ENCODE measurements at places on chromosomes 2 and 18. TPM values are rescaled to one million over a fixed set of nuclear protein-coding genes. Genes with fewer than 3 reads are reported as not detected.

The GDF7 gene
- 9.3 TPM for total RNA-seq

The CCDC68 gene
- 8.1 TPM for total RNA-seq

DNA sequence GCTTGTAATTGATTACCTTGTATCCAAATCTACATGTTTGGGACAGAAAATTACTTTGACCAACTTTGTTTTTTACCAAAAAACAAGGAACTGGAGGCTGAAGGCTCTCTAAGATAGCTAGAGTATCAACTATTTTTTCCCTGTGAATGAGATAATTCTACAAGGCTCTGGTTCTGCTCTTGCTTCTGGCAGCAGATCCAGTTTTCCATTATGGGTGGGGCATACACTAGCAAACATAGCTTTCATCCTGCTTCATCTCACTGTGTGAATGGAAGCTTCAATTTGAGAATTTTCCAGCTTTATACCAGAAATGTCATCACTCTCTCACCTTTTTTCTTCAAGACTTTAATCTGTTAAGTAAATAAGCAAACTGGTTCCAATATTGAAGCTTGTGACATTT is 249.7 kb downstream of the RPRM start:
- DNase-seq = no peak

DNA sequence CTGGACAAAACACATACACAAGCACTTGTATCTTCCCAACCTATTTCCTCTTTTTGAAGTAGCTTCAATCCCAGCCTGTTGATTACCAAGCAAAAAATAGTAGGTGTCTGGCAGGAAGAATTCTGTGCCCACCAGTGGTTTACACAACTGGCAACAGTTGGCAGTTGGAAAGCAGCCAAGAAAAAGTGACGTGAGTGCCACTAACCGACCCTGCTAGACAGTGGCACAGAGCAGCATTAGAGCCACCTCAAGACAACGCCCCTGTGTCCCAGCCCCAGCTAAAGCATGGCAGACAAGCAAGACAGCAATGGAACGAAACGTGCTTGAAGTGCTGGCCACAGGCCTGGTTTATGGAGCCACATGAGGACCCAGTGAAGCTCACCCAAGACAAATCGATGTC is 379.6 kb downstream of the FBXO15 start:
- DNase-seq = no peak

The CAPN14 gene
- 4.7 TPM for total RNA-seq

DNA sequence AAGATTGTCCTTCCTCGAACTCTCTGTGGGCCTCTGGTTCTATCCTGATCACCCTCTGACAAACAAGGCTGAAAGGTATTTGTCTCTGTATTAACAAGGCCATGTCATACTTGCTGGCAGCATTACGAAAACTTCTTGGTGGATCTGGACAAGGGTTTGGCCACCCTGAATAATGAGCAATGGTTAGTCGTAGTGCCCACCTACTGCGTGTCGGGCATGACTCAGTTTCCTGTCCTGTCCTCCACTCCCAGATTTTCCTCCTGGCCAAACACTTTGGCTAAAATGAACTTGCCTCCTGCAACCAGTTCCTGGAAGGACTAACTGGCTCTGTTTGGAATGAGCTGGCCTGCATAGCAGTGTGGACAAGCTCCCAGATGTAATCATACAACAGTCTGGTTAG is 198.5 kb upstream of the SMIM21 start:
- no peak for DNase-seq

DNA sequence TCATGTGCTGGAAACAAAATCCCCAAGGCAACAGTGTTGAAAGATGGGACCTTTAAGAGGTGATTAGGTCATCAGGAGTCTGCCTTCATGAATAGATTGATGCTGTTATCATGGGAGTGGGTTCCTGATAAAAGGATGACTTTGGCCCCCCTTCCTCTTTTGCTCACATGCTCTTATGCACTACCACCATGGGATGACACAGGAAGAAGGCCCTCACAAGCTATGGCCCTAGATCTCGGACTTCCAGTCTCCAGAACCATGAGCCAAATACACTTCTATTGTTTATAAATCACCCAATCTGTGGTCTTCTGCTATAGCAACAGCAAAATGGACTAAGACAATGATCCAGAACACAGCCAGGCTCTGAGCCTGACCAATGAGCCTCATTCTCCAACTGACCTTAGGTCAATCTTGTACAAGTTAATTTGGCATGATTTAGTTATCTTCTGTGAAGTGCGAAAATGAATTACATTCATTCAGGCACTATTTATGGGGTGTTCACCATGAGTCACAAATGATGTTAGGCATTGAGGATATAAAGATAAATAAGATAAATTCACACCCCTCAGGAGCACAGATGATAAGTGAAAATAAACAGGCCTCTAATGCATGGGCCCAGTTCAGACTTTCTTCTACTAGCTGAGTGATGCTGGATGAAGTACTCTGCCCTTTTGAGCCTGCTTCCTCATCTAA is 37.7 kb upstream of the NT5C1B start:
- no peak for DNase-seq

The TMEM87B gene
- total RNA-seq = 18.9 TPM

DNA sequence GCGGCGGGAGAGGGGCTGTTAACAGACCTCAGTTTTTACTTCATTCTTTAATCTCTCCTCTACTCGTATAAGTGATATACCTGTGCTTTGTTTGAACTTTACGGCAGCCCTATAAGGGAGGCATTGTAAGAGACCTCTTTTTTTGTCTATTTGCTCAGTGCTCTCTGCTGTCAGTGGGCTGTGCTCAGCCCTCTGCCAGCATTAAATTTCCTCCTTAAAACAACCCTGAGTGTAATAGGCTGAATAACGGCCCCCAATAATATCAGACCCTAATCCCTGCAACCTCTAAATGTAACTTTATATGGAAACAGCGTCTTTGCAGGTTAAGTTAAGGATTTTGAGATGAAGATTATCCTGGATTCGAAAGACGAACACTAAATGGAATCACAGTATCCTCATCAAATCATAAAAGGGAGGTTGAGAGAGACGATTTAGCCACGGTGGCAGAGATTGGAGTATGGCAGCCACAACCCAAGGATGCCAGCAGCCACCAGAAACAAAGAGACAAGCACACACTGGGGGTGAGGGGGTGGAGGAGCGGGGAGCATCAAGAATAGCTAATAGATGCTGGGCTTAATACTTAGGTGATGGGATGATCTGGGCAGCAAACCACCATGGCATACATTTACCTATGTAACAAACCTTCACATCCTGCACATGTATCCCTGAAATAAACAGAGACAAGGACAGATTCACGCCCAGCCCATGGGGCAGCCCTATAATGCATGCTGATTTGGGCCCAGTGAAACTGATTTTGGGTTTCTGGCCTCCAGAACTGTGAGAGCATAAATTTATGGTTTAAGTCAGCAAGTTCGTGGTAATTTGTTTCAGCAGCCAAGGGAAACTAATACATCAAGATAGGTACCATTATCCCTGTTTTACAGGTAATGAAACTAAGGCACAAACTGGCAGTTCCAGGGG is 894 bp upstream of the FARSB start:
- no peak for DNase-seq

DNA sequence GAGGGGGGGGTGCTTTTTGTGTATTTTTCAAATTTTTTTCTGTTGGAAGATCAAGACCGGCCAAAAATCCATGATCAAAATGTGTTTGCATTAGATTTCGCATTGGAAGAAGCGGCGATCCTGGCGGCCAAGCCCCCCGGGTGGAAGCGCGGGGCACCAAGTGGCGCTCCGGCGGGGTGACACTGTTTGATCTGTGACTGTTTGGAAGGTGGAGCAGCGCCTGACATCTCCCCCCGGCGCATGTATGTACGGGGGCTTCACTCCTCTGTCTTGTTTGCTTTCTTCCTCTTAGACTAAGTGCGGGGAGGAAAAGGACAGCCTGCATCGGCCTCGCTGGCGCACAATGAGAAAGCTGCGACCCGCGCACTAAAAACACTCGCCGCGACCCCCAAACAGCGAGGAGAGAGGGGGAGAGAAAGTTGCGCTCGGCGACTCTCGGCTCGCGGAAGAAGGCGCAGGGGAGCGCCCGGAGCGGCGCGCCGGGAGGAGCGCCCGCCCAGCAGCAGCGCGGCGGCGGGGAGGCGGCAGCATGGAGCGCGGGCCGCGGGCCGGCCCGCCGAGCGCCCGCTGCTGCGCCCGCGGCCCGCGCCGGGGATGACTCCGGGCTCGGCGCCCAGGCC is 515 bp downstream of the TSHZ1 start:
- DNase-seq = no peak

DNA sequence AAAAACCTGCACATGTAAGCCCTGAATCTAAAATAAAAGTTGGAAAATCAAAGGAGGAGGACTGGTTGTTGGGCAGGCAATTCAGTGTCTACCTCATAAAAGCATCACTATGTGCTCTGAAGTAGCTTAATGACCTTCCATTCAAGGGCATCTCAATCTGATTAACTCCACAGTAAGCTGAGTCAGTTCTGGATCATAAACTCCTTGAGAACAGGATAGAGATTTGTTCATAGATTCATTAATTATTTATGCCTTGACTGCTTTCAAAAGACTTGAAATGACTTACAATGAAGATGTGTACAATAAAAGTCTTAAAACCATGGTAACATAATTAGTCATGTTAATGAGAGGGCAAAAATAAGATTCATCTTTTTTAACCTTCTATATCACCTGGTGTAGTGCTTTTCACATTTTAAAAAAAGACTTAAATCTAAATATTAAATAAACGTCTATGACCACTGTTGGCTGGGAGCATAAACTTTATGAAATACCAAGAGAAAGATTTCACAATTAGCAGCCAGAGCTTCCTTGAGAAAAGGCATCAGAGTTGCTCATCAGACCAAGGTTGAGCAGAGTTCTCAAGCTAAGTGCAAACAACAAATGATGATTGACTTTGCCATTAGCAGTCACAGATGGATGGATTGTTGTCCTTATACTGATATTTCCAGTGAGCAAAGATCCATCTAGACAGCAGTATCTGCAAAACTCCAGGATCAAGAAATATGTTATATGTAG is 237.3 kb upstream of the THUMPD2 start:
- no peak for DNase-seq

GRCh38 chr2:195697681-195698220 is 40.7 kb downstream of the SLC39A10 start:
- no peak for DNase-seq

The ADCYAP1 gene
- 2.2 TPM for total RNA-seq

Measured in vagina (tissue), 2 donors.